T follicular helper cell (primary cell): ENCODE measurements at places on chromosomes 5 and 9.

DNA sequence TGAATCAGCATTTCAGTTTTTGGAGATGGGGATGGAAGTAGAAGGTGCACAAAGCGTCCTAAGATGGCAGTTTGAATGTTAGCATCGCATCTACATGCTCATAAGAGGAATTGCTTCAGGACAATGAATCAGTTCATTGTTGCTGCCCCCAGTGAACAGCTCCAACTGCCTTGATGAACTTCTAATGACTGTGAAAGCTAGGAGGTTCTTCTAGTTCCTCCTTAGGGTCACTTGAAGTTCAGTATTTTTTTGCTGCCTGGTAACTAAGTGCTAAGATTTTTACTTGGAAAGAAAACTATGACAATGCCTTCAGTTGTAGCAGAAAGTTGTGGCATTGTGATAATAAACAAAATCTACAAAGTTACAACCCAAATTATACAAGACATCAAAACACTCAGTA, 271.6 kb downstream of the RAB3C start:
- DNase-seq, result no peak

GRCh38 chr5:141313711-141314110, 6.9 kb downstream of the TAF7 start:
- DNase-seq, result no peak

GRCh38 chr5:1037123-1037670, 28.6 kb downstream of the NKD2 start:
- no peak for DNase-seq

DNA sequence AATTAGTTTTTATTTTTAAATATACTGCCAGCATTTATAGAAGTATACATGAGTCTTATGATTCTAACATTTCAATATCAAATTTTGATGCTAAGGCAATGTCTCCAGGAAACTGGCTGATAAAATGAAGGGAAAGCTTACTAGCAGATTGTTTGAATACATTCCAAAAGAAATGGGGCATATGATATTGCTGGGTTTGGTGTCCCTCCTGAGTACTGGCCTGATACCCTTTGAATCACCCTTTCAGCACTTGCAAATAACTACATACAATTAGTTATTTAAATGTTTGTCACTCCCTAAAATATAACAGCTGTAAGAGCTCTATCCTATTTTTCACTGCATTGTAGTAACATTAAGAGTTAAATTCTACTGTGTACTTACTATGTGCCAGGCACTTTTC, 360.8 kb downstream of the HCN1 start:
- DNase-seq, result no peak

DNA sequence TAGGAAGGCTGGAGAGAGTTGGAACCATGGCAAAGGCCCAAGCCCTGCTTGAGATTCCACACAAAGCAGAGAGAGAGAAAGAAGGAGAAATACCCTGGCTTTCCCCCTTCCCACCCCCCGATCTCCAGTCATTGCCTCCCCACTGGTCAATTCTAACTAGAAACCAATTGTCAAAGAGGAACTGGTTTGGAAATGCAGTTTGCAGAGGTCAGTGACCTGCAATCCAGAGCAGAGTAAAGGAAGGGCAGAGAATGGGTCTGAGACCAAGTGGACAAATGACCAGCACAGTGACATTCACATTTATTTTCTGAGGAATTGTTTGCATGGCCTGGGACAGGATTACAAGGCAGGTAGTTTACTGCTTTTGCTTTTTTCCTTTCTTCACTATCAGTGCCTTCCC, 37.5 kb upstream of the ZFYVE16 start:
- no peak for DNase-seq

DNA sequence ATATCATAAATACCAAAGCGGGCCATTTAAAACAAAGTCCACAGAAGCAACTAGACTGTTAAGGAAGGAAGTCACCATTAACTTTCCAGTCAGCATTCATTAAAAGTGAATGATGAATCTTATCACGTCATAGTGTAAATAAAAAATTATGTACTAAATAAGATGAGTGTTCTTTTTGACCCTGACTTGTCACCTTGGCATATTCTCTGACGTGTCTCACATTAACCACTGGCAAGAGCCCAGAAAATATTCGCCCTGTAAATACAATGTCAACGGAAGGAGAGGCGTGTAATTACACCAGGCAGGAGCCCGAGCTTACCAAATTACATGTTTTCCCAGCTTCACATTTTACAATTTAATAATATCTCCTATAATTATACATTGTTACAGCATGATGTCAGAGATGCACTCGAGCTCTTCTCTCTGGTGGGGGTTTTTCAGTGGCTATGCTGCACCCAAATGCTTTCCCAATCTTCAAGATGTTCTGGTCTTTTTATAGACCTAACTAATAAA, 29.3 kb upstream of the UBE2QL1 start:
- no peak for DNase-seq

- no peak for DNase-seq
These were observed 577.7 kb downstream of the KIF4B start for GRCh38 chr5:155591273-155591672.

- DNase-seq, result no peak
These were observed 498.0 kb downstream of the NR2F1-AS1 start for GRCh38 chr5:93082981-93083380.

- DNase-seq, result no peak
These were observed 211.9 kb upstream of the TRPM3 start for GRCh38 chr9:71333321-71333720.

GRCh38 chr5:76402251-76402885, 717 bp upstream of the IQGAP2 start:
- DNase-seq, result peak; percentile 76

- DNase-seq, result no peak
These were observed 305.8 kb downstream of the PDE4D start for GRCh38 chr5:59587489-59588337.

DNA sequence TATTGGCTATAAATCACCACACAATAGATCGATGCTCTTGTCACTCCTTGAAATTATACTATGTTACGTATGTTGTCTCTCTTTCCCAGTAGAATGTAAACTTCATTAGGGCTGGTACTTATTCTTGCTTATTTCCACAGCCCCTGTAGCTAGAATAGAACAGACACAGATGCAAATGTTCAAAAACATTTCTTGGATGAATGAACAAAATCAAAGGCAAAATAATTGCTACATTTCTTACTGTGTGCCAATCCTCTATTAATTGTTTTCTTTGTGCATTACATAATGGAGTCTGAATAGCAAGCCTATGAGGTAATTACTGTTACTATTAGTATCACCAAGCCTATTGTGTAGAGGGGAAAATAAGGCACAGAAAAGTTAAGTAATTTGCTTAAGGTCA, 725 bp upstream of the OR13C2 start:
- no peak for DNase-seq

DNA sequence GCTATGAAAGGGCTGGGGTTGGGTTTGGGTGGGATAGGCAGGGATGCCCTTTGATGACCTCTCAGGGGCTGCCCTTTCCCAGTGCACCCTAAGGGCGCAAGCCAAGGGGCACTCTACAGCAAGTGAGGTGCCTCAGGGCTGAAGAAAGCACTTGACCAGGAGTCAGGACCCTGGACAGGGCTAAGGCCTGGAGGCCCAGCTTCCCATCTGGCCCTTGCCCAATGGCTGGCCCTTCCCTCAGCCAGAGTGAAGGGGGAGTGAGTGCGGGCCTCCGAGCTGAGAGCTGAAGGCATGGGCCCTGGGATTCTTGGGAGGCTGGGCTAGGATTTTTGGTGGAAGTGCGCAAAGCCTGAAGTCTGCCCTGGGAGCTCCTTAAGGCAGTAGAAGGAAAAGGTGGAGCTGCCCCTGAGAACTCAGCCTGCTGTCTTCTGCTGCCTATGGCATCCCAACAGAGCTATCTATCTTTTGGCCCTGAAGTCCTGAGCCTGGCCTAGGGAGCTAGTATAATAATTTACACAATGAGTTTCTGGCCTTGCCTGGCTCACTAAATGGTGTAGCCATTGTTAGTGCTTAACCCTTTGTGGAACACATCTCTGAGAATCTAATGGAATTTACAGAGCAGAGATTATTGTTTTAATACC, 16.4 kb downstream of the JADE2 start:
- DNase-seq, result no peak

DNA sequence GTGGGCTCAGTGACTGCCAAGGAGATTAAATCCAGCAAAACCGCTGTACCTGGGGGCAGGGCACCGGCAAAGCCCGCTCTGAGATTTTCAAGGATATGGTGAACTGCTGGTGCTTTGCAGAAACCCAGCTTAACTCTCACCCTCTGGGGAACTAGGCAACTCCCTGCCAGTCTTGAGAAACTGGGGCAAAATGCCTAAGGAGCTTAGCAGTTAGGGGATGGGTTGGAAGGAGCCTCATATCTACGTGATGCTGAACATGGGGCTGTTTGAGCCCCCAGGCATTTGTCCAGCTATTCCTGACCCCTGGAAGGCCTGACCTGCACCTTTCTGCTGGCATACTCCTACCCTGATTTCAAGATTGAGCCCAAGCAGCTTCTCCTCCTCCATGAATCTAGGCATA, 108.6 kb upstream of the TBC1D2 start:
- DNase-seq, result no peak

DNA sequence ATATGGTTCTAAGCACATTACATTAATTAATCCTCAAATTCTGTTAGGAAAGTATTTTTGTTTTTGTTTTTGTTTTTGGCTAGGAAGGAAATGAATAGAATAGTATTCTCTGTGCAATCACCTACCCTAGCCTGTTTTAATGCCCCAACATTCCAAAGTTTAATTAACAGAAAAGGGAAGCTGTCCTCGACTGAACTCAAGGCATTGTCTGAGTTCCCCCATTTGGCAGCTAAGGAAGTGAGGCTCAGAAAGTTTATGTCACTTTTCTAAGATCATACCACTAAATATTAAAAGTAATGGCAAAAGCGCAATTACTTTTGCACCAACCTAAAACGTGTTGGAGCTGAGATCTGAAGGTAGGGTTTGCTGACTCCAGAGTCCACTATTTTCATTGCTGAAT, 59.8 kb downstream of the FGF1 start:
- DNase-seq, result no peak

- DNase-seq, result no peak
These were observed 358.2 kb upstream of the PTGER4 start for GRCh38 chr5:40321514-40321913.

GRCh38 chr9:35079041-35079425, 709 bp downstream of the FANCG start:
- no peak for DNase-seq

DNA sequence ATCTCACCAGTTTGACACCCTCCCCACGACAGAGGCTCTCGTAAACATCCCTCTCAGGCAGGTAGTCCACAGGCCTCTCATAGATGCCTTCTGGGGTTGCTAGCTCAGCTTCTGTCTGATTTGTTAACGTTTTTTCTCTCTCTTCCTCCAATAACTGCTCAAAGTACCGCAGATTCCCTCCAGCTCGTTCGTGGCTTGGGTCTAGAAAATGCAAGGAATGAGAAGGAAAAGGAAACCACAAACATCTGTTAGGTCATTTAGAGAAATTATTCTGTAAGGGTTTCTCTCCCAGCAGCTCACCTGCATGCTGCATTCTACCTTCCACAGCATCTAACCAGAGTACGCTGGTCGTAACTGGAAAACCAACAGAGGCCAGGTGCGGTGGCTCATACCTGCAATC, 18.5 kb downstream of the P4HA2 start:
- no peak for DNase-seq
